ENCODE measurements at places on chromosomes 16 and 17.

- no peak for DNase-seq
Observed at GRCh38 chr17:61313461-61314326, 85.9 kb upstream of the TBX2 start.

DNA sequence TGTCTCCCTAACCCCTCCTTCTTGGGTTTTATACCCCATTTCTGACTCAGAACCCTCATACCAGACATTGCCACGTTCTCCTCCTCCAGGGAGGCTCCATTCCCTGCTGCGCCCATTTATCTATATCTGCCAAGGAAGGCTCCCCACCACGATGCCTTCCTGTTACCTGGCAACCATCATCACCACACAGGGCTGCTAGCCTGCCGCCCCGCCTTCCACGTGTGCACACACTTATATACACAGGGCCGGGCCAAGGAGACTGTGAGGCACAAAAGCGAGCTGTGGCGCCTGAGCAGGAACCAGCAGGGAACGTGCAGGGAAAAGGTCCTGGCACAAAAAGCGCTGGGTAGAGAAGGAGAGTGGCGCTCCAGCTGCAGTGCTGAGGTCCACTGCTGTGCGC lies 261.8 kb downstream of the CBLN1 start:
- DNase-seq, result no peak

GRCh38 chr17:76949913-76950695 lies 81.9 kb downstream of the MGAT5B start:
- DNase-seq, result no peak

DNA sequence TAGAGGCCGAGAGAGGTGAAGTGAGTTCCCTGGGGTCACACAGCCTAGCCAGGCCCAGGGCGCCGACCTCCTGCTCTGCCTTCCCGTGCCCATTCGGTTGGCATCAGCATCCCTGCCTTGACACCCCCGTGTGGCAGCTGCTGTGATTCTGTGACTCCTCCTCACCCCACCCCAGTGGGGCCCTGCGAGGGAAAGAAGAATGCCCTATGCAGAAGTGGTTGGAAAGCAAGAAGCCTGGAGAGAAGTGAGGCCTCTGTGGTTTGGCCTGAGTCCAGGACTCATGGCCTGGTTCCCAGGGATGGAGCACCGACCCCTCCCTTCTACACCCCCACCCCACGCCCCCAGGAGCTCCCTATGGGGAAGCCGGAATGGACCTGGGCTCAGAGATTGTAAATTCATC lies 296.2 kb downstream of the SEC14L1 start:
- DNase-seq, result no peak

- DNase-seq, result no peak
Observed at GRCh38 chr17:51159604-51160003, 6.2 kb downstream of the NME1 start.

DNA sequence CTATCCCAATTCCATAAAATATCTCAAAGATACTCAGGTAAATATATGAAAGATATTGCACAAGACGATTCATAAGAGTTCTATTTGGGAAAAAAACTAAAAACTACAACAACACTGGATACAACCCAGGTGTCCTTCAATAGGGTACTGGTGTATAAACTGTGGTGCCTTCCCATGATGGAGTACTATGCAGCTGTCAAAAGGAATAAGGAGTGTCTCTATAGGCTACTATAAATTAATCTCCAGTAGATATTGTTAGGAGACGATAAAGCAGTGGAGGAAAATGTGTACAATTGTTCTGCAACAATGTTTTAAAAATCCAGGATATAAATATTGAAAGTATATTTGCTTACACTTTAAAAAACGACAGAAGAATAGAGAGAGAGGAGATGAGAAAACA lies 2.4 kb upstream of the KRTAP4-12 start:
- no peak for DNase-seq

DNA sequence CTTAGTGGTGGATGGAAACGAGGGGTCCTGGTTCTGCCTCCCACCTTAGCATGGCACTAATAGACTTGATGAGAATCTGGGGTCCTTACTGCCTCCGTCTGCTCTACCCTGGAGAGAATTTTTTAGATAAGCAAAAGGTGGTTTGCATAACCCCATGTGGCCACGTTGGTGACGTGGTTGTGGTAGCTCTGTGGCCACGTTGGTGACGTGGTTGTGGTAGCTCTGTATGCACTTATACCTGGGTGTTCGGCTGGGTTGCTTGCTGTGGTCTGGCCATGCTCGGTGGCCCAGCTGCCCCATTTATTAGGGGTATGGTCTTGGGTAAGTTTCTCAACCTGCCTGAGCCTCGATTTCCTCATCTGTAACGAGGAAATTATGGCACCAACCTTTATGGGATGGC lies 13.0 kb downstream of the SPIRE2 start:
- DNase-seq, result peak; percentile 28

DNA sequence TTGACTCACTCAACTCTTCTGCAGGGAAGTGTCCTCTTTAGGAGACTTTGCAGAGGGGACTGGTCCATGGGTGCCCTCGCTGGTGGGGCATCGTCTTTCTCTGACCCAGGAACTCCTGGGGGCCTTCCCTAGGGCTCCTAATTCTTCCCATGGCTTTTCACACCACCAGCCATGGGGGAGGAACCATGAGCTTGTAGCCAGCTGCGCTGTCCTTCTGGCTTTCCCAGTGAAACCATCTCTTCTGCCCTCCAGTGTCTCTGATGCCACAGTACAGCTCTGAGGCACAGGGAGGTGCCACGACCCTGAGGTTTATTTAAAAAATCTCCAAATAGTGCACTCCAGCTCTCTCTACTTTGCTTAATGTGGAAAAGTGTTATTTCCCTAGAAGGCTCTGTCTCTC lies 78.6 kb downstream of the SDR42E1 start:
- no peak for DNase-seq

- DNase-seq, result no peak
Observed at GRCh38 chr16:65684230-65684629, 562.4 kb upstream of the CDH11 start.

- no peak for DNase-seq
Observed at GRCh38 chr16:969508-970385, 1.0 kb downstream of the LMF1 start.
